COR-L47 (cell line): ENCODE measurements at places on chromosomes 12 and 14.

- no peak for DNase-seq
These were observed 713.2 kb downstream of the FLRT2 start for GRCh38 chr14:86243158-86243557.

GRCh38 chr12:11777962-11778361 is 128.5 kb downstream of the ETV6 start:
- no peak for DNase-seq

GRCh38 chr12:117377758-117378157 is 16.3 kb upstream of the NOS1 start:
- DNase-seq, result no peak

GRCh38 chr12:111247083-111247783 is 121.7 kb downstream of the PHETA1 start:
- no peak for DNase-seq

- DNase-seq, result peak; percentile 9
These were observed 42.5 kb upstream of the OTOGL start for GRCh38 chr12:80056845-80057244.

- DNase-seq, result no peak
These were observed 193.6 kb downstream of the CACNA1C start for GRCh38 chr12:2246358-2246757.

- DNase-seq, result peak; percentile 48
These were observed 5.5 kb downstream of the CNTN1 start for GRCh38 chr12:40697566-40698259.

- DNase-seq, result no peak
These were observed 507 bp downstream of the BAZ2A start for GRCh38 chr12:56629459-56630179.

DNA sequence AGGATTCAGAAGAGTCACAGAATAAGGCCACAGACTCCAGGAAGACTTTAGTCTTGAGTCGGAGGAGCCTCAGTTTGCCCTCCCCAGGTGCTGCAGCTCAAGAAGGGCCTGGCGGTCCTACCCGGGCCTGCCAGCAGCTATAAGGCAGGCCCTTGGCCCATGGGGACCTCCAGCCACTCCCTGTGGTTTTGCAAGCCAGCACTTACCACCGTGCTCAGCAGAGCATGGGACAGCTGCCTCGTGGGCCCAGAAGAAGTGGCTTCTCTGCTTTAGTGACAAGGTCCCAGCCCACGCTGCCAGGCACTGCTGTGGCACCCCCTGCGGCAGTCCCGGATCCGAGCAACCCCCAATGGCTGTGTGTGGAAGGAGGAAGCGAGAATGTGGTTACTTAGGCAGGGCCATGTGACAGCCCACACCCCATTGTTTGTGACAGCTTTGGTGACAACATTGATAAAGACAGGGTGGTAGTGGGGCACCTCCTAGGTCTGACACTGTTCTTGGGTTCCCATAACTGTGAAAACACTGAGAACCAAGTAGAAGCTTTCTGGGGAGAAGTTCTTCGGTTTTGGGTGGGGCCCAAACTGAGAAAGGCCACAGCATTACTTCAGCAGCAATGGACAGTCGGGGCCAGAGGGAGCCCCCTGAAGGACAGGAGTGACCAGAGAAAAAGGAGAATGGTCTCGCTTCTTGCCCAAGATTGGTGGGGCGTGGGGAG is at the start of gene SELPLG:
SELPLG (minus strand) TSS at position 361 of the 715 bp plus-strand sequence. CDS start 9,587 bp downstream, outside the sequence.
- no peak for DNase-seq

- no peak for DNase-seq
These were observed 17.3 kb upstream of the KLHL42 start for GRCh38 chr12:27762757-27763156.

GRCh38 chr12:69884386-69884785 is 59.4 kb downstream of the MYRFL start:
- DNase-seq, result peak; percentile 35

DNA sequence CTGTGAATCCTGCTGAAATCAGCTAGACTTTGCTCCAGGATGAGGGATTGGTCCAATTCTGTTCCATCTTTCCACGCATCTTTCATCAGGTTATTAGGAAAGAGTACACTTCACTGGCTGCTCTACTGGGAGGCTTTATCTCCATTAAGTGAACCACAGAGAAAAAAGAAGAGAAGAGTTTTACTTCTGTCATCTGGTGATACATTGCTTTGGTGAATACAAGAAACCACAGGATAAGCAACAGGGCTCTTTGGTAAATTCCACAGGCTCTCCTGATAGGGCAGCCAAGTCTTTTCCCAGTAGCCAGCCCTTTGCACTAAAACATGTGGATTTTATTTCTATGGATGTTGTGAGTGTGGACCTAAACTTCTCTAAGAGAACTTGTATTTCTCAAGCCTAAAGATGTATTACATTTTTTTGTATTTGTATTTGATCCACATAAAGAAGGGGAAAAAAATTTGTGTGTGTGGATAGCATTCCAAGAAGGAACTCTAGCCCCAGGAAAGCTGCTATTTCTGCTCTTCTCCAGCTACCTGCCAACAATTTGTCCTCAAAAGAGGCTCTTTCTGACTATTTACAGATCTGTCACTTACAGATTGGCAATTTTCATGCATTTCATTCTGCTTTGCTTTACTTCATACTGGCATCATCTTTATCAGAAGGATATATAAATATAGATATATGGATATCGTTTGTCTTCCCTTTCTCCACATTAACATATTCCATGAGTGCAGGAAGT is 1117.6 kb upstream of the TMEM132C start:
- DNase-seq, result no peak

DNA sequence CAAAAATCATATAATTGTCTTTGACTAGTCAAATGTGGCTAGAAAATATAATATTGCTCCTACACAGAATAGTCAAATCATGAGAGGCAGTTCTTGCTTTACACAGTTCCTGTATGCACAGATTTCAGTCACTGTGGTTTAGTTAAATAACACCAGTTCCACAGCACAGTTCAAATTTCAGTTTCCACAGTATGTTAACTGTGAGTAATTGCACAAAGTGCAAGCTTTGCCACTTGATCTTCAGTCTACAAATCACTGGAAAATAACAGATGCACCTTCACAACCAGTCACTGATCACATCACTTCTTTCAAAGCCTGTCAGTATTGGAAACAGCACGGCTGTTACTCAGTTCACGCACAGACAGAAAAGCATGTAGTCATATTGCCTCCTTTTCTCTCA is 38.7 kb downstream of the KCNH5 start:
- DNase-seq, result no peak

GRCh38 chr12:124956571-124956970 is 32.4 kb downstream of the DHX37 start:
- DNase-seq, result no peak

- no peak for DNase-seq
These were observed 44.6 kb upstream of the NPFF start for GRCh38 chr12:53551889-53552291.

DNA sequence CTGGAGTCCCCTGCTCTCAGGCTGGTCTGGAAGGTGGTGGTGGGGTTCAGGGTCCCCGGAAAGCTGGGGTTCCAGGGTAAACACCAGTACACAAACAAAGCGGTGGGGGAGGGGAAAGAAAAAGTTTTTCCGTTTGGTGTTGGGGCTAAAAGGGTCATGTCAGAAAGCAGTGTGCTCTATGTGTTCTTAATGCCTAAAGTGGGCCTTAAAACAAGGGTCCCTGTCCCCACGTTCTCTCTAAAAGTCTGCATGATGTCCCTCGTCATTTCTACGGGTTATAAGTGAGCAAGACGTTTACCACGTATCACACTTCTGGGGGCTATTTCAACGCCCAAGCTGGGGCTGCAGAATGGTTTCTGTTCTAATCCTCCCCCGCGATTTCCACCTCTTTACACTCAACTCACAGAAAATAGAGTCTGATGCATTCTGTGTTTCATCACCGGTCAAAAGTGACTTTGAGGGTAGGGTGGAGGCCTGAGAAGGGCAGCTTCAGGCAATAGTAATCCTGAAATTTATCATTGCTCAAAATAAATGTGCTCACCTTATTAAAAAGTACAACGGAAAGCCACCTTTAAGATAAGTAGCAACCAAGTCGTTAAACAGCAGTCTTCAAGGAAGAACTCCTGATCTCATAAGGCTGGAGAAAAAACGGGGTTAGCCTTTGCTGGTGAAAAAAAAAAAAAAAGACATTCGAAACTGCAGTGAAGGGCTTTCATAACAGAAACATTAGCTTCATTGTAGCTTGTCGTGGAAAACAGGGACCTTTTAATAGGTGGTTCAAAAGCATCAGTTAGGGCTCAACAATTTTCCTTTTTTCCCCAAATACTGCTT is 63.9 kb upstream of the PTGR2 start:
- no peak for DNase-seq

DNA sequence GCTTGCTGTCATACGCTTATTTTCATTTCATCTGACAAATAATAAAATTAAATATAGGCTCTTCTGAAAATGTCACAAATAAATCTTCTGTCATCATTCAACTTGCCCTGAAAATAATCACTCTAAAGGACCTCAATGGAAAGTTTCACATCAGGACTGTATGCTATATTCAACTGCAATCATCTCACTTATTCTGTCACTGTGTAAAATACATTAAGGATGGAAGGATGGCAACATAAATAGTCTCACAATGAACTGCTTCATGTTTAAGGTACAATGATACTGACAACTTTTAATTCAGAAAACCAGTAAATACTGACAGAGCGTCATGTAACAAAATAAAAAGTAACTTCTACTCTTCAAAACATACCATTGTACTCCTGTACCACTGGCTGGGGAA is 82.1 kb downstream of the CEP83 start:
- DNase-seq, result no peak

GRCh38 chr14:94654071-94654861 is 42.1 kb downstream of the SERPINA3 start:
- DNase-seq, result no peak

- no peak for DNase-seq
These were observed 11.3 kb downstream of the FGF6 start for GRCh38 chr12:4434301-4434700.

GRCh38 chr14:91931478-91932088 is 15.9 kb downstream of the FBLN5 start:
- DNase-seq, result no peak

- DNase-seq, result no peak
These were observed 11.1 kb downstream of the BCL11B start for GRCh38 chr14:99260587-99261551.

DNA sequence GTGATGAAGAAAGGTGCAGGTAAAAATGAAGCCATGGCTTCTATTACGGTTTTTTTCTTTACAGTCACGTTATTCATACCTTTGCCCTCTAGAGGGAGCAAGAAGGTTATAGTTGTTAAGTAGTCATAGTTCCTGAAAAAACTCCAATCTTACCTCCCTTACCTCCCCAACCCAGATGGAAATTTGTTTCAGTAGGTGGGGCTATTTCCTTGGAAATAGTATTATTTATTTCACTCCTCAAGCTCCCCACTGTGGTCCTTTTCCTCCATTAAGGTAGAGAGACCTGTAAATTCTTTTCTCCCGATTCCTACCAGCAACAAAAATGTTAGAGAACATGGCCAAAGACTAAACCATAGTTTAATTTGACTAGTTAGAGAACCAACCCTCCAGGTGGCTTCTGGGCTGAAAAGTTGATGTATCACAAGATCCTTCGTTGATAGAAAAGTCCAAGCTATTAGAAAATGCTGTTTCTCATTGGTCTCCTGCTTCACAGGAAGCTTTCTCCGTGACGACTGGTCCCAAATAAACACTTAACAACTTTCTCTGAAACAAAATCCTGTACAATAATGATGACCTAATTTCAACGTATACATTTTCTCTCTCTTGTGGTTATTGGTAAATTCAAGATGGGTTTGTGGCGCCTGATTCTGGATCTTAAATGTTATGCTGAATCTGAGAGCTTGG is 43.5 kb downstream of the TMX1 start:
- peak; percentile 90 for DNase-seq

DNA sequence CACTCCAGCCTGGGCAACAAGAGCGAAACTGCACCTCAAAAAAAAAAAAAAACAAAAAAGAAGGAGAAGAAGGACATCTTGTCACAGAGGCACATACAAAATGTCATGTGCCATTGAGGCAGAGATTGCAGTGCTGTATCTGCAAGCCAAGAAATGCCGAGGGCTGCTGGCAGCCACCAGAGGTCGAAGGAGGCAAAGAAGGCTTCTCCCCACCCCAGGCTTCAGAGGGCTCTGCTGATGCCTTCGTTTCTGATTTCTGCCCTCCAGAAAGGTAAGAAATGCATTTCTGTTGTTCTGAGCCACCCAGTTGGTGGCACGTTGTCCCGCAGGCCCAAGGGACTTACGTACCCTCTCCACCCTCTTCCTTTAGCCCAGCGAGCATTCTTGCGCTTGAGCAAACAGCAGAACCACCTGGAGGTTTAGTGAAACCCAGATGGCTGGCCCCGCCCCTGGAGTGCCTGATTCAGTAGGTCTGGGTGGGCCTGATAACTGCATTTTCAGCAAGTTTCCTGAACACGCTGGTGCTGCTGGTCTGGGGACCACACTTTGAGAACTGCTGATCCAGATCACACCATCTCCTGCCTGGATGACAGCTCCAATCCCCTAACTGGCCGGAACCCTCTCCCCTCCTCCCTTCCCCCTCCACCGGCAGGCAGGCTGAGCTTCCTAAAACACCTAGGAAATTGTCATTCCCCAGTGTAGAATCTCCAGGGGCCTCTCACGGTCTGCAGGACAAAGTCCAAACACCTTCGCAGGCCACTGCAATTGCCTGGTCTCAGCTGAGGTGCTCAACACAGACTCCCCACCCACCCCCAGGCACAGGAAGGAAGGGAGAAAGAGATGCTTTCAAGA is 21.1 kb upstream of the SCARB1 start:
- no peak for DNase-seq

- no peak for DNase-seq
These were observed 69.9 kb downstream of the WIF1 start for GRCh38 chr12:65051218-65051617.

DNA sequence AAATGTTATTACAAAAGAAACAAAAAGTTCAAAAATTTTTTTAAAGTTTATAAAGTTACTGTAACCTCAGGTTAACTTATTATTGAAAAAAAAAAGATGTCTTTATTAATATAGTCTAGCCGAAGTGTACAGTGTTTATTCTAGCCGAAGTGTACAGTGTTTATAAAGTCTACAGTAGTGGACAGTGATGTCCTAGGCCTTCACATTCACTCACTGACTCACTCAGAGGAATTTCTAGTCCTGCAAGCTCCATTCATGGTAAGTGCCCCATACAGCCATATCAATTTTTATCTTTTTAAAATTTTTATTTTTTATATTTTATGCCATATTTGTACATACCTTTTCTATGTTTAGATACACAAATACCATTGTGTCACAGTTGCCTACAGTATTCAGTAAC is 10.4 kb downstream of the ATG2B start:
- DNase-seq, result no peak

- no peak for DNase-seq
These were observed 33.9 kb upstream of the RASSF8 start for GRCh38 chr12:25924491-25925001.

- no peak for DNase-seq
These were observed 12.9 kb upstream of the ZCCHC8 start for GRCh38 chr12:122513660-122514059.
